Activated naive CD4-positive, alpha-beta T cell treated with anti-CD3 and anti-CD28 coated beads for 36 hours (primary cell): ENCODE measurements at places on chromosomes 7 and 10.
A peak's percentile ranks its signal among the peaks of the same experiment; 100 is the strongest.

GRCh38 chr10:43728425-43728824 lies 79.7 kb upstream of the ZNF32 start:
- no peak for DNase-seq

DNA sequence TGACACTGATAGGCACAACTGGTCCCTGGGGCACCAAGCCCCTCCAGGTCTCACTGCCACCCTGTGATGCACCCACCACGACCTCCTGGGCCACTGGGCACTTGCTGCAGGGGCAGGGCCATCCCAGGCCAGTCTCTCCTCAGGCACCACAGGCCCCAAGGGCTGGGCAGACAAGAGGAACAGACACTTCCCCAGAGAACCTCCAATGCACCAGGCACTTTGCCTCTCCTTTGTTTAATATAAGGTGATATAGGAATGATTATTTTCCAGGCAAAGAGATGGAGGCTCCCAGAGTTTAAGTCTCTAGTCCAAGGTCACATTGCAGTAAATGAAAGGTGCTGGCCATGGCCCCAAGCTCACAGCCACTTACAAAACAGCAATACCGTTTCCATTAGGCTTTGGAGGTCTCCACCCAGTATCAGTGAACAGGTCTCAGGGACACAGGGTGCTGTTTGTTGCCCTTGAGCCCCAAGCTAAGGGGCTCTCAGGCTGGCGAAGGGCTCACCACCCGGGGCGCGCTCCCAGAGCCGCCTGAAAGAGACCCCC lies 4.5 kb downstream of the DEPP1 start:
- no peak for DNase-seq

GRCh38 chr7:42460148-42460547 lies 223.1 kb upstream of the GLI3 start:
- no peak for DNase-seq

DNA sequence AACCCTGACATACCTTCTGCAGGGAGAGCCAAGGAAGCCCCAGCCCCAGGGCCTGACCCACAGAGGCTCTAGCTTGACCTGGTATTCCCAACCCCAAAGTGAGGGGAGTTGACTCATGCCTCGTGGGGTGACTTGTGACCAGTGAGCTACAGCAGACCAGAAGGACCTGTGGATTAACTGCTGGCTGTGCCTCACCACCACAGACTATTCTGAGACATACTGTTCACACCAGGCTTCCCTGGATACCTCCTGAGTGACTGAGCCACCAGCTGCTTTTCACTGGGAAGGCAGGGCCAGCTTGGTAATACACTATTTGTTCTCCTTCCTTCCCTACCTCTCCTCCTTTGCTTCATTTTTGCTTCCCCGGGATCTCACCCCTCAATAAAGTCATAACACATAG lies 7.3 kb downstream of the PLXNA4 start:
- no peak for DNase-seq

DNA sequence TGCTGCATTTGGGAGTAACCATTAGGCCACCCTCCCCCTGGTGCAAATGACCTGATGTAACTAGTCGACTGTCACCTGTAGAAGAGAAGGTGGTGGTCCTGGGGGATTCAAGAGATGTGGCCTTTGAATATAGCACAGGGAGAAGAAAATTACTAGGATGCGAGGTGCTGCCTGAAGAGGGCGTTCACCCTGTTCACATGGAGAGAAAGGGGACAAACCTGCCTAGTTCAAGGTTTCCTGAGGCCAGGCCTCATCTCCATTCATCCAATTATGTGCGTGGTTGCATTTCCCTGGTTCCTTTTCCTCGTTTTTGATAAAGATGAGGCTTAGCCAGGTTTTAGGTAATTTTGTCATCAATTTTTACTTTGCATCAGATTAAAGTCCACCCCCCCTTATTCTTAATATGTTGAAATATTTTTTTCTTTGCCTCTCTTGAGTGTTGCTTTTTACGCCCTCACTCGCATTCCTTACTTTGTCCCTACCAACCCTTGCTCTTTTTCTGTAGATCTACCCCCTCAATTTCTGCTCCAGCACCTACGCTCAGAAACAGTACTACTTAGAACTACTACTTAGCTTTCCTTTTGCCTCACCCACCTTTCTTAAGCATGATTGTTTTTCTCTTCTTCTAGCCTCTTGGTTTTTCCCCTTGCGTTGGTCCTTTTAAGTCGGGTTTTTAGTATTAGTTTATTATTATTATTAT lies 13.7 kb downstream of the CLCN1 start:
- peak; percentile 12 for DNase-seq

- DNase-seq = no peak
Observed at GRCh38 chr10:53045315-53045714, 272.7 kb upstream of the MBL2 start.

DNA sequence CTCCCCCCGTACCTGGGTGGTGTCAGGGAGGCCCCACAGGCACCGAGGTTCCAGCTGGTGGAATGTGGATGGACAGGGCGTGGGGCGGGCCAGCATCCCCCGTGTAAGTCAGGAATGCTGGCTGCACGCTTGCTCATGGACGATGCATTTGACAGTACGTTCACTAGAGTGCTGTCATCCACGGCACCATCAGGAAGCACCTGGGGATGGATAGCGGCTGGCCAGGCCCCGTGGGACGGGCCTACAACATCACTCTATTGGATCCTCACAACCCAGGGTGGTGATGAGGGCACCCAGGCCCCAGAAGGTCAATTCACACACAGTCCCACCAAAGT lies 63.6 kb downstream of the INSIG1 start:
- no peak for DNase-seq

GRCh38 chr7:31986878-31987518 lies 83.2 kb downstream of the PDE1C start:
- no peak for DNase-seq

GRCh38 chr7:96720843-96721242 lies 11.2 kb upstream of the SEM1 start:
- no peak for DNase-seq

GRCh38 chr10:72087969-72088888 lies at the start of gene SPOCK2:
Gene SPOCK2, minus strand, starts transcription at chr10:72088551. Its CDS starts 223 bp downstream, at chr10:72088328.
- DNase-seq = peak; percentile 82

DNA sequence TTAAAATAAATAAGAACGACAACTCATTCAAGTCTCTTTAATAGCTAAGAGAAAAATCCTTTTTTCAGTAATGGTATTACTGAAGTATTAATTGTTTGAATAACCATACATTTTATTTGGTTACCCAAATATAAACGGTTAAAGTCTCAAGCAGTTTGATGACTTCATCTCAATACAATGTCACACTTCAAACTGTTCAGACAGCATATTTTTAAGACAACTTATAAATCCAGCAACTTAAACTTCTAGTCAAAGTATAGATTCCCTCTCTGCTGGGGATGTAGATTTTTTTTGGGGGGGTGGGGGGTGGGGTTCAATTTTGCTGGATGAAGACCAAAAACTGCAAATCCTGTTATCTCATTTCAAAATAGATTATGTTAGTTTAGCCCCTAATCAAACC lies 42.0 kb downstream of the GNA12 start:
- DNase-seq = no peak

GRCh38 chr10:17649836-17650235 lies 5.9 kb downstream of the STAM start:
- no peak for DNase-seq

DNA sequence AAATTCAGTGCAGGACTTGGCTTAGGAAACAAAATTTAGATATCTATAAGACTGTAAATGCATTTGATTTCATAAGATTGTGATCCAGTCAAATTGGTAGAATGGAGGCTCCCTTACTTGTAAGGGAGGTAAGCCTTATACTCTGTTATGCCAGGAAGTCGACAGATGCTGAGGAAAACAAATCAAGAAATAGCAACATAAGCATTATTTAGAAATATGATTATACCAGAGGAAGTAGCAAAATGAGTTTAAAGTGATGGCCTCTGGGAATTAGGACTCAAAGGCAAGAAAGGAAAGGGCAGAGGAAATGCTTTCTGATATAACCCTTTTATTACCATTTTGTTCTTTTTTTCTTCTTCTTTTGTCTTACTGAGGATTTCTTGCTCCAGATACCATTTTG lies 40.5 kb upstream of the MTPAP start:
- DNase-seq = no peak

GRCh38 chr7:43511029-43511428 lies 71.9 kb upstream of the STK17A start:
- DNase-seq = no peak

DNA sequence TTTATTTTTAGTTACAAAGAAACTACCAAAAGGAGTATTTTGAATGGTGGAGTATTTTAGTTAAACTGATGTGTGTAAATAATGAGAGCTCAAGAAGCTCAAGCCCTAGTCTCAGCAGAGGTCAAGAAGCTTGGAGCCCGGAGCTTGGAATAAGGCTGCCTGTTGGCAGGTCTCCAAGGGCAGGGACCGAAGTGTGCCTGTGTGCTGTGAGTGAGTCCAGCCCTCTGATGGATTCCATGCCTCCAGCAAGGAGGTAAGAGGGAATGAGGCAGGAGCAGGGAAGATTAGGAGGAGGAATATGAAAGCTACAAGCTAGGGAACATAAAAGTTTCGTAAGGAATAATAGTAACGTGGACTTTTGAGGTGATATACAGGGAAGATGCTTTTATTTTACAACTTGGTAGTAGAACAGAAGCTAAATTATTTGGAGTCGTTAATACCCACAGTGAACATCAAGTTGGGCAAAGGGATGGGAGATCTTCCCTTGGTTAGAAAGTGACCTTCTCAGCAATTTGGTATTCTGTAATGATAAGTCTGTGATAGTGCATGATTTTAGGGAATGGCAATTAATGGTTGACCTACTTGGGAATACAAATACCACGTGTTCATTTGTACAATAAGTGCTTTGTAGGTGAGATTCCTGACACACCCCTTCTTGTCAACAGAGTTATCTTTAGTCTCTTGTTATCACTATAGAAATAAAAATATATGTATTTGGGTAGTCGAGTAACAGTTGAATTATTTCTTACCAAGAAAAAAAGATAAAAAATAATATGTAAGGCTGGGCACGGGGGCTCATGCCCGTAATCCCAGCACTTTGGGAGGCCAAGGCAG lies 4.6 kb downstream of the SEC23IP start:
- no peak for DNase-seq

DNA sequence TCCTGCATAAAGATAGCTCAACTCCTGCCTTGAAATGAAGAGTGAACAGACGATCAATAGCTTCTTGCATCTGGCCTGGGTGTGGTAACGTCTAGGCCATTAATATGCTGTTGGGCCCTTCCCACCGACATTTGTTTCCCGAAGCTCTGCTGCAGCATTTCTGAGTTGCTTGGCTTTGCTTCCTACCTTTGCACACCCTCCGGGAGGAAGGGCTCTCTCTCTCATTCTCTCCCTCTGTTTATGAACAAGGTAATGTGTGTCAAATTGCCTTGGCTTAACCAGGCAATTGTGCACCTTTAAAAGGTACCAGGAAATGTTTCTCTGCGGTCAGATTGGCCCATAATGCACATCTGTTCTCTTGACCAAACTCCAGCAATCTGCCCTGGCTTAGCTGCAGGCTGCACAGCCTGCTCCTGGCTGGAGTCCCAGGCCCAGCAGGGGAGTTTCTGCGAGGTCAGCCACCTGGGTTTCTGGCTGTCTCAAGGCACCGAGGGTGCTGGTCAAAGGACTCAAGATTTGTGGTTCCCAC lies 223.7 kb downstream of the SNX10 start:
- no peak for DNase-seq

- no peak for DNase-seq
Observed at GRCh38 chr10:71124921-71125748, 87.2 kb upstream of the UNC5B start.

DNA sequence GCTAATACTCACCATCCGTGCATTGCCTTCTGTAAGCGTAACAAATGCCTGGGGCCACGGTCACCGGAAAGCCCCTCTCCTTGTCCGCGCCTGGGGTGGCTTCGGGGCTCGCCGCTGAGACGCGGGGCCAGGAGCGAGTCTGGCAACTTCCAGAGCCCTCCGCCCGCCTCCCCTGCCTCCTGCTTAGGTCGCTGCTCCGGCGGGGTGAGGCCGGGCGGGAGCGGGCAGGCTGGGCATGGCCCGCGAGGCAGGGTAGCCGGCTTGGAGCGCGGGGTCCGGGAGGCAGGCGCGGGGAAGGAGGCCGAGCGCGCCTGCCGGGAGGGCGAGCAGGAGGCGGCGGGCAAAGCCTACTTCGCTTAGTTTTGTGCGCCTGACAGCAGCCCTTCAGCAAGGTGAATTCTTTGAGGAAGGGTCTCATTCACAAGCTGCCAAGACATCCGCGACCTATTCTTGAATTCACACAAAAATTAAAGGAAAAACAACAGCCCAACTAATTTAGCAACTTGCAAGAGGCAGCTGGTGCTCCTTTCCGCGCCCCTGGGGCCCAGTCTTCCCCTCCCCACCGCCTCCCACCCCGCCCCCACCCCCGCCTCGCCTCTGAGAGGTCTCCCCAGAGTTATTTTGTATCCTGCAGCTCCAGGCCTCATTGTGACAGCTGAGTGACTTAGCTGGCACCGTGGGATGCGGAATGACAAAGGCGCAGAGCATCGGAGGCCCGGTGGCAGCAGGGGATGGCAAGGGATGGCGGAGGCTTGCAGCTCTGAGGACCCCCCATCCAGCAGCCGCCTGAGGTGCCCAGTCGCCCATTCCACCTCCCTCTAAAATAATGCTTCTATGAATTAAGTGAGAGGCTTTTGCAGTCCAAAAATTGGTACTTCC lies 12.8 kb upstream of the KAT6B start:
- DNase-seq = no peak

DNA sequence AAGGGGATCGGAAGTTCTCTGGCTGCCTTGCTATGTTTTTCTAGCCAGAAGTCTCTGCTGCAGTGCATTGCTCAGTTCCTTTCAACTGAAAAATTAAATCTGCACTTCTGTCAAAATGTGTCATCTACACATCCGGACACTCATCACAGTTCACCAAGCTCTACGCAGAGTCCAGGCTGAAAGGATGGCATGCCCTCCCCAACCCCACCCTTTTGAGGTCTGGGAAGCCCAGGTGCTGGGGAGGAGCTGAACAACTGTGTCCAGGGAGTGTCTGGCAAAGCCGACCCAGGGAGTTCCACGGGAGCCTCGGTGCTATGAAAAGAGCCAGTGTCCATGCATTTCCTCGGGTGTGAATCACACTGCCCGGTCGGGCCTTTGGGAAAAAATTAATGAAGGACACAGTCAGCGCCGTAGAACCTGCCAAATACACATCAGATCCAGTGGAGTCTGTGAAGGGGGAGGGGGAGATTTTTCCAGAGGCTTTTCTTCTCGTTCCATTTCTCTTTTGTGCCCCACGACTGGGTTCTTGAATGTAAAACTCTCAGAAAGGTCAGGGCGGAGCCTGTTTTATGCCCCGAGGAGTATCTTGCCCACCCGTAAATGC lies 757 bp upstream of the PALS2 start:
- peak; percentile 57 for DNase-seq

GRCh38 chr10:12214763-12215218 lies 18.8 kb downstream of the CDC123 start:
- DNase-seq = peak; percentile 64
